NCI-H1092 treated with DMSO at 0.1 percent for 48 hours (cell line): ENCODE measurements at places on chromosomes 1 and 21.

GRCh38 chr1:77541162-77541545, 141.3 kb downstream of the ZZZ3 start:
- no peak for DNase-seq

DNA sequence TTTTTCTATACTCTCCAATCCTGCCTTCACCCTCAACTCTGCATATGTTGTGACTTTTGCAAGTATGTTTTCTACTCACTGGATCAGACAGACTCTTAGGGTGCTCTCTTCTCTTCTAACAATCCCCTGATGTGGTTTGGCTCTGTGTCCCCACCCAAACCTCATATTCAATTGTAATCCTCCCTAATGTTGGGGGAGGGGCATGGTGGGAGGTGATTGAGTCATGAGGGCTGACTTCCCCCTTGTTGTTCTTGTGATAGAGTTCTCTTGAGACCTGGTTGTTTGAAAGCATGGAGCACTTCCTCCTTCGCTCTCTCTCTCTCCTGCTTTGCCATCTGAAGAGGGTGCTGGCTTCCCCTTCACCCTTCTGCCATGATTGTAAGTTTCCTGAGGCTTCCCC, 148.9 kb upstream of the IGSF21 start:
- DNase-seq, result no peak

GRCh38 chr1:71350805-71351204, 270.0 kb upstream of the ZRANB2 start:
- DNase-seq, result no peak

DNA sequence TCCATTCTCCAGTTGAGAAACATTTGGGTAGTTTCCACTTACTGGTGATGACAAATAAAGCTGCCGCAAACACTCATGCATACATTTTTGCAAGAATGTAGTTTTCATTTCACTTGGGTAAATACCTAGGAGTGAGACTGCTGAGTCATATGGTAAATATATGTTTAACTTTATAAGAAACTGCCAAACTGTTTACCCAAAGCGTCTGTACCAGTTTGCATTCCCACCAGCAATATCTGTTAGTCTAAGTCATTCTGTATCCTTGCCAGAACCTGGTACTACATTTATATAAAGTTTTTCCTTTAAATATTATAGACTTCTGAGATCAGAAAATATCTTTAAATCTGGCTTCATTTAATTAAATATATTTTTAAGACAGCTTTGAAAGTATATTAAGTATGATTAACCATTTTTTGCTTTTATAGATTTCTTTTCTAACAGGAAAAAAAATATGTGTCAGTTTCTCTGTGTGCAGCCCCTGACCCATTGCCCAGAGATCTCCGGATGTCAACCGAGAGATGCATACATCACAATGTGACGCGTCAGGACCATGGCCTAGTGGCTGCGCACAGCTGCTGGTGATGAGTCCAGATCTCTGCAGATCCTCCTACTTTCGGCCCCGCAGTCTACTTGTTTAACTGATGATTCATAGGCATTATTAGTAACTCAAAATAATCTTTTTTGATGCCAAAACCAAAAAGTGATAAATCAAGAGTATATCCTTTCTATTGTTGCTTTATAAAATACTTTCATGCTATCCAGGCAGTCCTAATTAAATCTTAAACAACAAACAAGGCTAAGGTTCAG, 227.1 kb upstream of the MAP1LC3C start:
- no peak for DNase-seq
